ENCODE measurements at places on chromosomes 11 and 22.

- no peak for DNase-seq
Measured at GRCh38 chr11:128518493-128519207, 68.7 kb downstream of the ETS1 start.

DNA sequence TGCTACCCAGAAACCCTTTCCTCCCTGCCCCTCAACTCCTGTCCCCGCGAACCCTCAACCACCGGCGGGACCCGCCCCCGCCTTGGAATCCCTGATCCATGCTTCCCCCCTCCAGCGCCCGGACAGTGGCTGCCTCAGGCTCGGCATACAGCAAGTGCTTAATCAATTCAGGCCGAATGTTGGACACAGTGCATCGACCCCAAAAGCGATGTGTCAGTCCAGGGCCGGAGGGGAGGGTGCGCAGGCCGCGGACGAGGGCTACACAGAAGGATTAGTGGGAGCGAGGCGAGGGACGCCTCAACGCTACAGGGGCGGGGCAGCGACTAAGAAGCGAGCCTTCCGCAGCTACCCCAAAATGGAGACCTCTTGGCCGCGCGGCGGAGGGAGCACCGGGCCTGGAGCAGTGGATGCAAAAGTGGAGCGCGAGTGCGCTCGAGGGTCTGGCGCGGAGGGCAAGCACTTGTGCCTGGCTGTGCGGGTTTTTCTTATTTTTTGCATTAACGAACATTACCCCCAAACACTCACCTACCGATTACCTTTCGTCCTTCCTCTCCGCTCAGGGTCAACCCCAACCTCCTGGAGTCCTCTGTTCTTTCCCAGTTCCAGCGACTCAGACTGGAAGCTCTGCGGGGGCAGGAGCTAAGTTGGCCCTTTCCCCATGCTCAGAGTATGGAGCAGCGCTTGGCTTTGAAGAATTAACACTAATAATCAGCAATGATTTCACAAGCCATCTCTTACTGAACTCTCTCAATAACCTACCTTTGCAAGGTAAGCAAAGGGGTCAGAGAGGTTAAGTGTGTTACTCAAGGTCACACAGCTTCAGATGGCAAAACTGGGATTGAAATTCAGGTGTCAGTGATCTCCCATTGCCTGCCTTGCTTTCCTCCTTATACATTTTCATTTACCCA lies 30.0 kb upstream of the WNT11 start:
- DNase-seq = no peak

DNA sequence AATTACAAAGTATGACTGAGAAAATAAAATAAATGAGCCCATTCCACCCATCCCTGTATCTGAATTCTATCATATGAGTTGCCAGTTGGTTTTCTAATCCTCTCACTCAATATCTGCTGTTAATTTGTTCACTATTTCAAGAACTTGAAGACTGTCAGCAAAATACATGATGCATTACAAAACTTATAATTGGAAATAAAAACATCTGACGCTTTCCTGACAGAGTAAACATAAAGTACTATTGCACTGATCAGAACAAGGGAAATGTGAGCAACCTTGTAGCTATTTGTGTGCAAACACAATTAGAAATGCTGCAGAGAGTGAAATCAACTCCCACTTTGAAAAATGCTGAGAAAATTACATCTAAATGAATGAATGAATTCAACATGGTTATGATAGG lies 97.1 kb downstream of the MPPED2 start:
- no peak for DNase-seq

DNA sequence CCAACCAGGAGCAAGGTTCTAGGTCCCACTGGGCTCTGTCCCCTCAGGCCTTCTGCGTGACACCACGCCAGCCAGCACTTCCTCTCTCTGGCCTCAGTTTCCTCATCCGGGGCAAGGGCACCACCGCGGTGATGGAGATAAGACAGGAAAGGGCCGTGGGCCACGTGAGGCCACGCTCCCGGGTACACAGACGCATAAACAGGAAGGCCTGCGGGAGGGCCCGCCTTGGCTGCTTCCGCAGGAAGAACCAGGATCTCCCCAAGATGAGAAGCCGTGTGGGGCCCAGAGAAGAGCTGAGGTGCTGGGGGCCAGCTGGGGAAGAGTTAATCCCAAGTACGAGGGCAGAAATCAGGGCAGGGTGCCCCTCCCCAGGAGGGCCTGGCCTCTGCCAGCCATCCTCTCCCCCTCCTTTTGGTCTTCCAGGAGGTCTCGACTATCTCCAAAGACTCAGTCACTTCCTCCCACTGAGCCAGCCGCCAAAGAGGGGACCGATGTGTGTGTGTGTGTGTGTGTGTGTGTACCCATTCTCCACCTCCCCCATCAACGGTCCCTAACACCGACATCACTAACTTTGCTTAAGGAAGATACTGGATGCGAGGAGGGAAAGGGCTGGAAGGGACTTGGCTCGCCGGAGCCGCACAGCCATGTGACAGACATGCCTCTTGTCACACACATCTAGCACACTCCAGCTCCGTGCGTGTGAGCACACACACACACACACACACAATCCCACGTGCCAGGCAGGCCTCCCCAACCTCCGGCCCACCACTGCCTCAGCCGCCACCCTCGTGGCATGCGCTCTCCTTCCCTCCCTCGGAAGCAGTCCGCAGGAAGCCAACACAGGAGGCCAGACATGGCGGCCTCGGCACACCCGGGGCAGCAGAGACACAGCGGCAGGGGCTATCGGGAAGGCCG lies 1.4 kb downstream of the MFNG start:
- no peak for DNase-seq

DNA sequence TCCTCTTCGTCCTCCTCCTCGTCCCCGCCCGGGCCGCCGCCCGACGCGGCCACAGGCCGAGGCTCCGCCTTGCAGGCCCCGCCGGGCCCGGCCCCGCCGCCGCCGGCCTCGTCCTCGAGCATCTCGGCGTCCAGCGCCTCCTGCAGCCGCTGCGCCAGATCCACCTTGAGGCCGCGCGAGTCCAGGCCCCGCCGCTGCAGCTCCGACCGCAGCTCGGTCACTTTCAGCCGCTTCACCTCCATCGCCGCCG lies 417 bp downstream of the HNRNPUL2 start:
- no peak for DNase-seq

GRCh38 chr11:10328314-10329098 lies 23.6 kb downstream of the ADM start:
- no peak for DNase-seq

DNA sequence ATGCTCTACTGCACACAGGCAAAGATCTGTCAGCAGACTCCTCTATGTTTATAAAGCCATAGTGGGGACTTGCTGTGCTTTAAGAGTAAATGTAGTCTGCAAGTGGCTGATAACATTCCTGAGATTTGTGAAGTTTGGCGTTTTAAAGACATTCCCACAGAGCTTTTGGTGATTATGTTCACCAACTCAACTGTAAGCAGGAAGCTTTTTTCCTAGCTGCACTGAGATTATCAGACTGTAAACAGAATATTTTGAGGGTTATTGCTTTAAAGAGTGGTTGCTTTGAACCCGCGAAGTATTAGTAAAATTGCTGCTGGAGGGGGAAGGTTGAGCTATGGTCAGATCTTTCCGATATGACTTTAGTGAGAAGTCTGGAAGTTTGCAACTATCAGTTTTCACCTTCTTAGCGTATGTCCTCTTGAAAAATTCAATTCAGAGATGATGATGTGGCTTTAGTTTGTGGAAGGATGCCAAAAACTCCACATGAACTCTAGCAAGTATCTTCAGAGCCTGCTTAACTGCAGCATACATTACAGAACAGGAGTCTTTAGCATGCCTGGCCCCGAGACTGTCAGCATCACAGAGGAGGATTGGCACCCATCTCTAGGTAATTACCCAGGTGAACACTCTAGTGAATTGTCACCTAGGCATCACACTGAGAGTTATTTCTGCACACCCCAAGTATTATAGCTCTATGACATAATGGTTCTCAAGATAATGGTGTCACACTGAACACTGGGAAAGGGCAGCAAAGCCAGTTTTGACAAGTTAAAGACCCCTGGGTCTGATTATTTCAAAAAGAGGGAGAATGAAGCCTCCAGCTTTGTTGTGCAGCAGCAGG lies 89.9 kb downstream of the MTNR1B start:
- DNase-seq = no peak

GRCh38 chr11:59011655-59012397 lies 72.5 kb downstream of the GLYATL1 start:
- DNase-seq = no peak

- DNase-seq = no peak
Measured at GRCh38 chr11:94279996-94280395, 24.4 kb upstream of the IZUMO1R start.
